Activated CD4-positive, alpha-beta T cell treated with anti-CD3 and anti-CD28 coated beads for 36 hours (primary cell): ENCODE measurements at places on chromosomes 1 and 21. TPM values are rescaled to one million over a fixed set of nuclear protein-coding genes. Genes with fewer than 3 reads are reported as not detected.

RNF11 gene
- 20.6 TPM for total RNA-seq

RASSF5 gene
- total RNA-seq: 223 TPM

ZBTB18 gene
- total RNA-seq: 5.0 TPM

CD1B gene
- total RNA-seq: not detected

ABCA4 gene
- total RNA-seq: 0.18 TPM

ZMYND12 gene
- 0.64 TPM for total RNA-seq

- H3K36me3 ChIP-seq: no peaks in the 10 kb centered on the region
- H3K27ac ChIP-seq: no peak overlapping the region
- H3K4me1 ChIP-seq: no peaks in the 10 kb centered on the region
- no peaks in the 10 kb centered on the region for H3K27me3 ChIP-seq
Observed at GRCh38 chr1:95435611-95436010, 201.6 kb downstream of the RWDD3 start.

GRCh38 chr1:173301507-173301906 lies 94.4 kb upstream of the TNFSF4 start:
- DNase-seq: no peak
- H3K27me3 ChIP-seq: peaks cover 2% of the 10 kb centered on the region
- no peak overlapping the region for H3K4me3 ChIP-seq
- H3K27ac ChIP-seq: no peak overlapping the region

- H3K27me3 ChIP-seq: peaks cover 32% of the 10 kb centered on the region
- no peaks in the 10 kb centered on the region for H3K36me3 ChIP-seq
- peaks cover 9% of the 10 kb centered on the region for H3K4me1 ChIP-seq
- H3K4me3 ChIP-seq: peak overlapping the region; percentile 42
- no peak for DNase-seq
- H3K27ac ChIP-seq: no peak overlapping the region
Observed at GRCh38 chr1:51989582-51990477, 670 bp downstream of the RAB3B start.

- H3K4me3 ChIP-seq: no peak overlapping the region
- H3K27ac ChIP-seq: no peak overlapping the region
- peaks cover 3% of the 10 kb centered on the region for H3K27me3 ChIP-seq
- no peaks in the 10 kb centered on the region for H3K36me3 ChIP-seq
- DNase-seq: no peak
Observed at GRCh38 chr1:219401724-219402625, 210.9 kb downstream of the ZC3H11B start.

DNA sequence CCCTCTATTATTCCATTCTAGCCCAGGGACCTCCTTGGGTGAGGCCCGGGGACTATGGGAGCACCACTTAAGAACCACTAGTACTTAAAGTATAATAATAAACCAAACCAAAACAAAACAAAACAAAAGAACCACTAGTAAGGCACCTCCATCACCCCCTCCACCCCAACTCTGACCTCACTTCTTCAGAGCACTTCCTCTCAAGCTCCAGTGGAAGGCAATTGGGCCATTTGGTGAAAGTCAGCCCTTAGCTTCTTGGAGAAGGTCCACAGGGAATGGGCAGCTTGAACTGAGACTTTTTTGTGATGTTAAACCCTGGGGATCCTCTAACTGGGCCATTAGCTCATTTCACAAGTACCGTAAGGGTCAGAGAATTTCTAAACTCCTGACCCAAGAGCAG lies 237.3 kb downstream of the RHOU start:
- no peak for DNase-seq
- H3K36me3 ChIP-seq: no peaks in the 10 kb centered on the region
- no peaks in the 10 kb centered on the region for H3K27me3 ChIP-seq
- no peaks in the 10 kb centered on the region for H3K4me1 ChIP-seq
- H3K4me3 ChIP-seq: no peak overlapping the region
- H3K27ac ChIP-seq: no peak overlapping the region

DNA sequence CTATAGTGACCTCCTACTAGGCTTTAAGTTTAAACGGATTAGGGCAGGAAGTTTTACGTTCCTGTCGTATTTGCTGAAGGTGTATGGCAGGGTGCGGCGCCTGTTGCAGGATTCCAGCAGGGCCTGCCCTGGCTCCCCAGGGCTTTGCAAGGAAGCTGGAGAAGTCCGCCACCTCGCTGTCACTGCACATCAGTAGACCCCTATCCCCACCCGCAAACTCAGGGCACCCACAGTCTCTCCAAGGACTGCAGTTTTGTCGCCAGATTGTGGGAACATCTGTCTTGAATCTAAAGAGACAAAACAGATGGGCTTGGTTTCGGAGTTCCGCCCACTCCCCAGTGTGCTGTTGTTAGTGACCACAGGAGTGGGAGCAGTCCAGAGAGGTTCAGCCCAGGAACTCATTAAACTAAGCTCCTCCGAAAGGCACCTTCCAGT lies 110.8 kb downstream of the CDC7 start:
- no peak for DNase-seq
- no peak overlapping the region for H3K27ac ChIP-seq
- no peaks in the 10 kb centered on the region for H3K36me3 ChIP-seq
- no peaks in the 10 kb centered on the region for H3K4me1 ChIP-seq
- no peak overlapping the region for H3K4me3 ChIP-seq

- peaks cover 4% of the 10 kb centered on the region for H3K27me3 ChIP-seq
- H3K4me1 ChIP-seq: no peaks in the 10 kb centered on the region
- H3K27ac ChIP-seq: no peak overlapping the region
- no peak overlapping the region for H3K4me3 ChIP-seq
- DNase-seq: no peak
Observed at GRCh38 chr1:60813071-60813470, 269.3 kb upstream of the NFIA start.
